ENCODE measurements at places on chromosomes 2 and 18.

DNA sequence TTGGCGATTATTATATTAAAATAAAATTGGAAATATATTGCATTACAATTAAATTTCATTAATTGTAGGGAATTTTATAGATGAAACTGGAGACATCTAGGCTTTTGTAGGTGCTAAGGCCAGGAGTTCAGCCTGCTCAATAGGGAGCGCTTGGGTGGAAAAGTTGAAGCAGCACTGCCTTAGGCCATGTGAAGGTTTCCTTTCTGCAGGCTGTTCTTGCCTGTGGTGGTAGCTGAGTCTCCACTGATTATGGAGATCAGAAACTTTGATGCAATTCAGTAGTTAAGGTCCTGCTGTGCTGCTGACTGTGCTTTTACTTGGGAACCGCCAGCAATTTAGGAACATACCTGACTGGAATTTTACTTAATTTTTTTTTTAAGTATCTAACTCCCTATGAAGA is 179.9 kb upstream of the BOD1L2 start:
- H3K36me3 ChIP-seq: no peaks in the 10 kb centered on the region
- H3K4me1 ChIP-seq: no peaks in the 10 kb centered on the region
- H3K4me3 ChIP-seq: no peak overlapping the region
- no peaks in the 10 kb centered on the region for H3K27me3 ChIP-seq

DNA sequence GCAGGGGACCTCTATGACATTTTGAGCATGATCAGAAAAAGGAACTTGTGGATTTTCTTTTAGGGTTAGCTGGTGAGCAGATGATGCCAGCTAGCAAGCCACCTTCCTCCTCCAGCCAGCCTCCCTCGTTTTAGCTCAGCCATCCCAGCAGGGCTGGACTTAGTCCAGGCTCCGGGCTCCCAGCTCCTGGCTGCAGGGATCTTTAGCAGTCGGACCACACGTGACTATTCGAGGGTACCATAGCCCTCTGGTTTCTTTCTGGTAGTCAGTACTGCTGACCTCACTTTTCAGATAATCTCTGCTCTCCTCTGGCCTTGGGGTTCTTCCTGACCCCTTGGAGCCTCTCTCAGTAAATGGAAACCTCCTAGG is 31.8 kb downstream of the NCK2 start:
- H3K27me3 ChIP-seq: no peaks in the 10 kb centered on the region
- peak overlapping the region; percentile 51 for H3K27ac ChIP-seq
- no peak overlapping the region for H3K4me3 ChIP-seq
- DNase-seq: no peak

GRCh38 chr2:86510436-86510933 is 52.8 kb downstream of the CHMP3 start:
- no peak overlapping the region for H3K27ac ChIP-seq
- no peak overlapping the region for H3K4me3 ChIP-seq
- no peak for DNase-seq
- H3K27me3 ChIP-seq: no peaks in the 10 kb centered on the region

DNA sequence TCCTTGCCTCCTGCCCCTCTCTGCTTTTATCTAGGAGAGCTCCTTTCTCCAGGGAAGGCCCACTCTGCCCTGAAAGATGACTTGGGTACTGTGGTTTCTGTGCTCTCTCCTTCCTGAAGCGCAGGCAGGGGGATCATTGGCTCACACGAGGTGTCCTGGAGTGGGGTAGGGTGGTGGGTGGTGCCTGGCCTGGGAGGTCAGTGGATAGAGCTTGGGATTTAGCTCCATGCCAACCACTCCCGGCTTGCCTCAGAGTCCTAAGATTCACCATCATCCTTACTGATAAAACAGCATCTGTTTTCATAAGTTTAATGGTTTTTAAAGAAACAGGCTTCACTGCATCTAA is 63.1 kb downstream of the CIB4 start:
- DNase-seq: no peak
- no peaks in the 10 kb centered on the region for H3K4me1 ChIP-seq
- peaks cover 4% of the 10 kb centered on the region for H3K27me3 ChIP-seq
- no peak overlapping the region for H3K4me3 ChIP-seq
- no peaks in the 10 kb centered on the region for H3K36me3 ChIP-seq

DNA sequence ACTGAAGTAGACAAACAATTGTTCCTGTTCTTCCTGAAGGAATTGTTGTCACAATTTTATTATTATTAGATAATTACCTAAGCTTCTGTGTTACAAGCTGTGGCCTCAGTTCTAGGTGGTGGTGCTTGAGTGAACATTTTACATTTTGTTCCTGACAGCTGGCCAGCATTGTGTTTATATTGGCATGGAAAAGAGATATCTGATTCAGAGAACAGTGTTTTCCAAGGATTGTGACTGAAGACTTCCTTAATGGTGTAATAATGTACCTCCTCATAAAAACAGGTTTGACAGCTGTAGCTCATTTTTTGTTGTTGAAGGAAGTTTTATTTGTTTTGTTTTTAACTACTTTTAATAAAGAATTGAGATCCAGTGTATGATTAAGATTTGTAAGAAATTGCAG is 95.2 kb downstream of the EPB41L5 start:
- no peak for DNase-seq
- no peaks in the 10 kb centered on the region for H3K27me3 ChIP-seq
- H3K4me3 ChIP-seq: no peak overlapping the region
- no peak overlapping the region for H3K27ac ChIP-seq
- peaks cover 7% of the 10 kb centered on the region for H3K4me1 ChIP-seq

- DNase-seq: peak; percentile 66
- H3K27me3 ChIP-seq: no peaks in the 10 kb centered on the region
- peaks cover 38% of the 10 kb centered on the region for H3K4me1 ChIP-seq
- peak overlapping the region; percentile 92 for H3K27ac ChIP-seq
Measured at GRCh38 chr2:96537066-96537733, 648 bp downstream of the ARID5A start.

GRCh38 chr18:21085579-21086166 is 25.9 kb downstream of the ROCK1 start:
- no peak overlapping the region for H3K4me3 ChIP-seq
- no peak overlapping the region for H3K27ac ChIP-seq
- H3K4me1 ChIP-seq: no peaks in the 10 kb centered on the region
- DNase-seq: no peak

DNA sequence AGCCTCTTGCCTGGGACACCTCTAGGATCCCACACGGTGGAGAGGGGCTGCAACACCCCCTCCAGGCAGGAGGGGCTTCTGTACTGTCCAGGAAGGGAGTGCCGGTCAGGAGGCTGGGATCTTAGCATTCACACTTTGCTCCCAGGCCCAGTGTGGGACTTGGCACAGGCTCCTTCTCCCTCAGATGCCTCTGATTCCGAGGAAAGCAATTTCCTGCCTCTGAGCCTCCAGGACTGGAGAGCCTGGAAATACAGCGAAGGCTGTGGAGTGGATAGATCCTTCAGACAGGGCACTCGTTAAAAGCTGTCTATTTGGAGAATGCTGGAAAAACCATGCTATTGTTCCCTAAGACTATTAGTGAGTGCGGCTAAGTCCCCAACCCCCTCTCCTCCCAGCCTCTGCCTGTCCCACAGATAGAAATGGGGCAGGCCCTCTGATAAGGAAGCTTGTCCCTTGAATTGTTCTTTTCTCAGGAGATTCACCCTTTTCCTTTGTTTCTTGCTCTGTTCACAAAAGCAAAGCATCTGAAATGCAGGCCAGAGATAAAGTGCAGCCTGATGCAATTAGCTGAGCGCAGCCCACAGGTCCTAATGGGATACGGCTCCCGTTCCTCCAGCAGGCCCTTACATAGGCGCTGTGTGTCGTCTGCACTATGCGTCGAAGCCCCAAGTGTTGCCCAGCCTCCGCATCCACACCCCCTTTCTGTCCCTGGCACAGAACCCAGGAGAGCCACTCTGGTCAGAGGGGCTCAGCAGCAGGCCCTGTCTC is 252.2 kb downstream of the KLHL29 start:
- H3K27me3 ChIP-seq: no peaks in the 10 kb centered on the region
- H3K4me1 ChIP-seq: no peaks in the 10 kb centered on the region
- H3K27ac ChIP-seq: no peak overlapping the region
- DNase-seq: no peak

DNA sequence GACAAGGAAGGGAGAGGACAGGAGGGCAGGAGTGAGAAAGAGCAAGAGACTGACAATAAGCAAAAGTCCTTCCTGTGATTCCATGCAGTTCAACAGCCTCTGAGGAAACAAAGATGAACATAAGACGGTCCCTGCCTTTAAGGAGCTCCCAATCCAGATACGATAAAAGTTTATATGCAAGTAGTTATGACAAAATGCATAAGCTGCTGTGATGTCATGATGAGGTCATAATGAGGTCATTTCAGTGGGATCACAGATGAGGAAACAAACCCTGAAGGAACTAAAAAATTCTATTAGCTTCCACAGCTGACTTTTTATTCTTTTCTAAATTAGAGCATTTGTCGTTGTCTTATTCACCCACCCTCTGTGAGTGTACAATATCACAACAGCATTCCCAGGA is 458.5 kb upstream of the ACVR2A start:
- H3K4me1 ChIP-seq: no peaks in the 10 kb centered on the region
- no peak overlapping the region for H3K27ac ChIP-seq

DNA sequence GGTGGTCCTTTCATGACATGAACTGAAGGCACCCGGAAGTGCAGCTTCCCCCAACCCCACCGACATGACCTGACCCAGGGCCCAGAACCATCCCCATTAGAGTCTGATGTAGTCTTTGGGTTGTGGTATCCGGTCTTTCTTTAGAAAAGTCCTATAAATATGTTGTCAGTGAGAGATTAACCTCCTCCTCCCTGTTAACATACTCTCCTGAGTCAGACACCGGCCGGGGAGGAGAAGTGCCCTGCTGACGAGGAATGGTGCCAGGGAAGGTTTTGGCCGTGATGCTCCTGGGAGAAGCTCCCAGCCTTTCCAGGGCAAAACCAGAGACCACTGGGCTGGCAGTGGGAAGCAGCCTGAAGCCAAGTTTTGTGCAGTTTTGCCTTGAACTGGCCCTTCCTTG is 109.0 kb downstream of the LAMA3 start:
- H3K36me3 ChIP-seq: no peaks in the 10 kb centered on the region
- H3K27ac ChIP-seq: no peak overlapping the region
- H3K27me3 ChIP-seq: no peaks in the 10 kb centered on the region

DNA sequence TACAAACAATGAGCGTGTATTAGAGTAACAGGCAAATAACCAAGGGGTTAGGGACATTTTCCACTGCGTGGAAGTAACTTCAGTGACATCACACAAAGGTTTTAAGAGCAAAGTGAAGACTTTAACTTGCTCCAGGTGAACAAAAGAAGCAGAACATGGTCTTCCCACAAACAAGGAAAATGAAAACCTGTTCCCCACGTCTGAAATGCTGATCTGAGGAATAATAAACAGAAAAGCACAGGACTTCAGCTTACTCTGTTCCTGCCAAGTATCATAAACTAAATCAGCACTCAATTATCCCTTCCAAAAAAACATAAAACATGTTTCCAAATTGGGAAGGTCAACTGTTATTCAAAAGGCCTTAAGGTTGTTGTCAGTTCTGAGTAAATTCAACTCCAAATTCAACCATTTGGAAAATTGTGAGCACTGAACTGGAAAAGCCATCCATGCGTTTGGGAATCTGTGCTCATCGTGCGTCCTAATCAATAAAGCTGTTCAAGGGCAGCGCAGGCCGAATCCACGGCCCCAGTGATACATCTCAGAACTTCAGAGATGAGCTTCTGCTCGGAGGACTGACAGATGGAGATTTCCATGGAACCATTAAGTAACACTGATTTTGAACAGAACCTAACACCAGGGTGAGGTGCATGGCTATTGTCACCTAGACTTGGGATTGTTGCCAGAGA is 7.7 kb upstream of the SNTG2 start:
- DNase-seq: no peak
- H3K27me3 ChIP-seq: no peaks in the 10 kb centered on the region
- no peak overlapping the region for H3K27ac ChIP-seq
- no peak overlapping the region for H3K4me3 ChIP-seq
- H3K36me3 ChIP-seq: no peaks in the 10 kb centered on the region

DNA sequence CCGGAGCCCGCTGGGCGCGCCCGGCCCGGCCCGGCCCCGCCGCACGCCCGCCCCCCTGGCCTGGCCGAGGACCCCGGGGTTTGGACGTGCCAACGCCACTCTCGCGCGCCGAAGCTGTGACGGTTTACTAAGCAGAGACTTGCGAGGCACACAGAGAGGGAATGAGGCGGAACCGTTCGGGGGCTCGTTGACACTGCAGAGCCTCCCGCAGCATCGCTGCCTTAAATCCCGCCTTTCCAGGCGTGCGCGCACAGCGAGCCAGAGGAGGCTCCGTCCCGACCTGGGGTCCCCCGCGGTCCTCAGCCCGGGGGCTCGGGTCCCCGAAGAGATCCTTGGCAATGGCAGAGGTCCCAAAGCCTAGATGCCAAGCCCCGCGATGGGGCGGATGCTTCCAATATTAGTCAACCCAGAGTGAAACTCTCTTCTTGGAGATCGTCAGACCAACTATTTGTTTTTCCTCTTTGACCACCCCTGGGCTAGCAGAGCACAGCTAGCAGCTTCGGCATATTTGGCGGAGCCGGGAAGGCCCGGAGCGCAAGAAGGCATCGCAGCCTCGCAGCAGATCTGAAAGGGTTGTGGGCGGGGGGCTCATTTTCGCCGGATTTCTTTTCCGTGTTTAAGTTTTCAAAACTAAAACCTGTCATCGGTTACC is at the start of gene ZNF385B:
Gene ZNF385B (minus strand): TSS at position 197 of the 652 bp plus-strand sequence.
- no peaks in the 10 kb centered on the region for H3K4me1 ChIP-seq
- no peak within 1 kb of the TSS for H3K4me3 ChIP-seq
- no peak for DNase-seq
- H3K27ac ChIP-seq: no peak within 1 kb of the TSS
- no peaks in the 10 kb centered on the region for H3K36me3 ChIP-seq

GRCh38 chr2:23430263-23430662 is 45.3 kb downstream of the KLHL29 start:
- H3K27me3 ChIP-seq: no peaks in the 10 kb centered on the region
- H3K4me1 ChIP-seq: no peaks in the 10 kb centered on the region
- H3K36me3 ChIP-seq: no peaks in the 10 kb centered on the region
- DNase-seq: no peak
- no peak overlapping the region for H3K4me3 ChIP-seq
- no peak overlapping the region for H3K27ac ChIP-seq

- no peak overlapping the region for H3K27ac ChIP-seq
- H3K27me3 ChIP-seq: no peaks in the 10 kb centered on the region
- H3K4me1 ChIP-seq: no peaks in the 10 kb centered on the region
- no peak overlapping the region for H3K4me3 ChIP-seq
- H3K36me3 ChIP-seq: no peaks in the 10 kb centered on the region
- DNase-seq: no peak
Measured at GRCh38 chr18:26127786-26128185, 5.9 kb upstream of the PSMA8 start.

- H3K4me3 ChIP-seq: no peak overlapping the region
- DNase-seq: no peak
- H3K27me3 ChIP-seq: no peaks in the 10 kb centered on the region
- no peak overlapping the region for H3K27ac ChIP-seq
- H3K36me3 ChIP-seq: no peaks in the 10 kb centered on the region
Measured at GRCh38 chr2:9095690-9096089, 92.2 kb upstream of the MBOAT2 start.

- no peaks in the 10 kb centered on the region for H3K27me3 ChIP-seq
- H3K4me3 ChIP-seq: no peak overlapping the region
- peaks cover 4% of the 10 kb centered on the region for H3K4me1 ChIP-seq
- no peak overlapping the region for H3K27ac ChIP-seq
Measured at GRCh38 chr2:231457101-231457500, 7.2 kb downstream of the NCL start.

- no peak overlapping the region for H3K4me3 ChIP-seq
- H3K27me3 ChIP-seq: no peaks in the 10 kb centered on the region
- DNase-seq: no peak
- no peaks in the 10 kb centered on the region for H3K36me3 ChIP-seq
- no peak overlapping the region for H3K27ac ChIP-seq
- H3K4me1 ChIP-seq: no peaks in the 10 kb centered on the region
Measured at GRCh38 chr2:163121483-163121882, 282.9 kb upstream of the KCNH7 start.

GRCh38 chr18:35289293-35289692 is 736 bp downstream of the ZSCAN30 start:
- H3K27ac ChIP-seq: peak overlapping the region; percentile 92
- no peaks in the 10 kb centered on the region for H3K36me3 ChIP-seq
- no peak for DNase-seq
- no peaks in the 10 kb centered on the region for H3K4me1 ChIP-seq
- no peaks in the 10 kb centered on the region for H3K27me3 ChIP-seq
